ENCODE measurements at places on chromosomes 16 and 17.

DNA sequence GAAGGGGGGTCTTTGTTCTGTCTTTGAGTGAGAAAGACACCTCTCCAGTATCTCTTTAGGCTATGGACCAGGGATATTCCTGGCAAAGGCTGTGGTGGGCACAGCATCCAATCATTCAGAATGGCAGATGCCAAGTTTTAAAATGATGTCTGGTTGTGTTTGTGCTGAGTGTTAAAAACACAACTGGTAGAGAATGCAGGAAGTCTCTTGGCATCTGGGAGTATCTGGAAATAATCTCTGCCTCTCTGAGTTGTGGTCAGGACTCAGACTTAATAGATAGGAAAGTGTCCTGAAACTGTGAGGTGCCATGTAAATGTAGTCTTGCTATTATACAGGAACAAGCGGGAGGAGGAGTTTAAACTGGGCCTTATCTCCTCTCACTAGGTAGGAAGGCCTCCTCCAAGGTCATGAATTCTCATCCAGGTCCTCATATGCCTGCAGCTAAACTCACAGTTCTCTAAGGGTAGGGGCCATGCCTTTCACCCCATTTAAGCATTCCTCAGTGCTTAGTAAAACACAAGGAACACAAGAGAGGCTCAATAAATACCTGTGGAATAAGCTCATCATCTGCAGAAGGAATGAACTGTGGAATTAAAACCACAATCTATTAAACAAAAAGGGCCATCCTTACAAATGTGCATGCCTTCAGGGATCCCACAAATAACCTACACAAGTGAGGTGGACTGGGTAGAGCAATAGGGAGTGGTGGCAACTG, 317.6 kb downstream of the CBLN1 start:
- DNase-seq, result no peak

GRCh38 chr17:80682372-80682771, 137.7 kb downstream of the RPTOR start:
- DNase-seq, result no peak

- DNase-seq, result no peak
Observed at GRCh38 chr16:84670063-84670462, 21.8 kb downstream of the KLHL36 start.

GRCh38 chr16:79288066-79288465, 312.5 kb downstream of the MAF start:
- peak; percentile 14 for DNase-seq

DNA sequence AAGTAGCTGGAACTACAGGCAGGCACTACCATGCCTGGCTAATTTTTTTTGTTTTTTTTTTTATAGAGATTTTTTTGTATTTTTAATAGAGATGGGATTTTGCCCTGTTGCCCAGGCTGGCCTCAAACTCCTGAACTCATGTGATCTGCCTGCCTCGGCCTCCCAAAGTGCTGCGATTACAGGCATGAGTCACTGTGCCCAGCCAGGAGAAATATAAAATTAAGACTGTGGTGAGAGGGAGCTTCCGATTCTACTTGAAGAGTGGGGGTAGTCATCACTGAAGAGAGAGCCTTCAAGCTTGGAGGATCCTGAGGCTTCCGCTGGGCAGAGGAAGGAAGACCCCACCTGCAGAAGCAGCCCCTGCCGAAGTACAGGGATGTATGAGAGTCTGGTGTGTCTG, 34.4 kb upstream of the RGS9 start:
- DNase-seq, result no peak

GRCh38 chr17:56172517-56172982, 19.3 kb downstream of the ANKFN1 start:
- no peak for DNase-seq

DNA sequence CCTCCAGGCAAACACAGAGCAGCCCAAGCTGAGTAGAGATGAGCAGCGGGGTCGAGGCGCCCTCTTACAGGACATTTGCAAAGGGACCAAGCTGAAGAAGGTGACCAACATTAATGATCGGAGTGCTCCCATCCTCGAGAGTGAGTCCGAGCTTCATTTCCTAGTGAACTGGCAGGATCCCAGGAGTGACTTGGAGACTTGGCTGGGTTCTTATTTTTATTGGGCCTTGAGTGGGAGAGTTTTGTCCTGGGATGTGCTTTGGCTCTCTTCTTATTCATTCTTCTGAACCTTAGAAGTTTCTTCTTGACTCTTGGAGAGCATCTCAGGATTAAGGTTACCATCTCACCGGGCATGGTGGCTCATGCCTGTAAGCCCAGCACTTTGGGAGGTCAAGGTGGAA, 27.2 kb upstream of the CDC6 start:
- no peak for DNase-seq

All from stimulated activated CD4-positive, alpha-beta T cell treated with anti-CD3 and anti-CD28 coated beads, Interleukin-4, amount 100 ng/mL, for 24 hours (primary cell).